ENCODE measurements at places on chromosomes 11 and 22. TPM values are rescaled to one million over a fixed set of nuclear protein-coding genes. Genes with fewer than 3 reads are reported as not detected.

DNA sequence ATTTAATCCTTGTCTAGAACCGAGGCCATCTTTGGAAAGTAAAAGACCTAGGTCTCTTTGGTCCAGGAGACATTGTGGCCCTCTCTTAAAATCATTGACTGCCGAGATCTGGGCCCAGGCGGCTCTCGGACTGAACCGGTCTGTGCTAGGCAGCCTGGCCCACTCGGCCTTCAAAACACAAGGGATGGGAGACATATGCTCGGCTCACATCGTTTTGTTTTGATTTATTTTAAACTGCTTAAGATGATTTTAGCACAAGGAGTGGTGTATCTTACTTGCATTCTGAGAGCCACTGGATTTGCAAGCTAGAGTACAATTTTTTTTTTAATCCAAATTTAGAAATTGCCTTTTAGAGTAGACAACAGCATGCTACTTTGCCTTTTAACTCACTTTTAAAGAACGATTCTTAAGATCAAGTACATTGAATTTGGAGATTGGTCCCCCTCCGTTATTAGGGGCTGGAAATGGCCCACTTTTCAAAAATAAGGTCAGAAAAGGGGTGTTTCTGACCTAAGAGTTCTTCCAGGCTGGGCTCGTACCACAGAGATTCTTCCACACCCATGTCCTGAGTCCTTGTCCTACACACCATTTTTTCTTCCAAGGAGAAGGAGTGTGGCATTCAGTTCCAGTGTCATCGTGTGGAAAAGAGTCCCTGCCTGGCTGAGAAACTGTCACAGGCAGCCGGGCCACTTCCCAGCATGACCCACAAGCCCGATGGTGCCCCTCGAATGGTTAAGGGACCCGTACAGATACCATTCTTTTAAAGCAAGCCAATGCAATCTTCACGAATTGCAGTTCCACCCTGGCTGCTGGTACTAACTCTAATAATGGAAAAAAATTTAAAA is 80.5 kb upstream of the WNT7B start:
- DNase-seq: no peak

GRCh38 chr11:68687311-68687710 is 3.0 kb downstream of the GAL start:
- DNase-seq: no peak

DNA sequence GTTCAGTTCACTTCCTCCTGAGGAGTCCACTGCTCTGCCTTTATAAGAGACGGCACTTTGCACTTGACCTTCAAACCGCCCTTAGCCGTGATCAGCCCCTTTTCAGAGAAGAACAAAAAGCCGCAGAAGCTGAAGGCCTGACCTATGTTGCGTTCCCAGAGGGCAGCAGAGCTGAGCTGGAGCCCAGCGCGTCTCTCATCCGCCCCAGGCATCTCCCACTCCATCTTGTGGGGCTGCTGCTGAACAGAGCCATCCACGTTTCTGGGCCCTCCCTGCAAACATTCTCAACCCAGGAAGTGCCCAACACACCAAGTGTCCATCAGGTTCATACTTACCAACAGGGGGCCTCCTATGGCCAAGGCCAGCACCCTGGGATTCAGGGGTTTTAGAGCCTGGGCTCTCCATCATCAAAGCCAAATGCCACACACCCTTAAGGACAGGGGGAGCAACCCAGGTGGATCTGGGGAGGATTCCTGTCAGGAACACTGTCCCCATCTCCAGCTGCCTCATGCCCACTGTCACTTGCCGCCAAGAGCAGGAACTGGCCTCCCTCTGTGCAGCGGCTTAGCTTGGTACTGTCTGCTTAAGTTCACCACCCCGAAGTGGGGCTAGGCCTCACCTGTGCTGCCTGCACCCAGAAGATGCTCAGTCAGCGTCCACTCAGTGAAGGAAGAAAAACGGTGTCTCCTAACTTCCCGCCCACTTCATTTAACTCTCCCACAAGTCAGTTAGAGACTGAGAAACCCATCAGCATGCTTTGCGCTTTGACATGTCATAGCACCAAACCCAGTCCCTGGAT is 16.0 kb upstream of the EFCAB6 start:
- no peak for DNase-seq

DNA sequence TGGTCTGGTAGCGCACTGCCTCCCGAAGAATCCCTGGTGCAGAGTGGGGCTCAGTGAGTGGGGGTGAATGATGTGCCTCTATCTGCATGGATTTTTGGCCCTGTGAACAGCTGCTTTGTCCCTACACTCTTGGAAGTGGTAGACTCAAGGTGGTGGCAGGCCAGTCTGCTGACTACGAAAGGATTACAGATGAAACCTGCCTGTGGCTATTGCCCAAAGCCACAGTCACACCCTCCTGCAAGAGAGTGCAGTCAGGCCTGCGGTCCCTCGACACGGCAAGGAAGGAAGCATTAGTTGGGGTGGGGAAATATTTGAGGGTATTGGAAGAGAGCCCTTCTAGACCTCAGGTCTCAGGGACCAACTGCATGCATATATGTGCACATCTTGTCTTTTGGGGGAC is 63.7 kb downstream of the DSCAML1 start:
- no peak for DNase-seq

CASP12 gene
- not detected for polyA plus RNA-seq

Measured in A549 (cell line).